Ammon's horn (tissue), 1 donor: ENCODE measurements at places on chromosomes 1 and 21.

DNA sequence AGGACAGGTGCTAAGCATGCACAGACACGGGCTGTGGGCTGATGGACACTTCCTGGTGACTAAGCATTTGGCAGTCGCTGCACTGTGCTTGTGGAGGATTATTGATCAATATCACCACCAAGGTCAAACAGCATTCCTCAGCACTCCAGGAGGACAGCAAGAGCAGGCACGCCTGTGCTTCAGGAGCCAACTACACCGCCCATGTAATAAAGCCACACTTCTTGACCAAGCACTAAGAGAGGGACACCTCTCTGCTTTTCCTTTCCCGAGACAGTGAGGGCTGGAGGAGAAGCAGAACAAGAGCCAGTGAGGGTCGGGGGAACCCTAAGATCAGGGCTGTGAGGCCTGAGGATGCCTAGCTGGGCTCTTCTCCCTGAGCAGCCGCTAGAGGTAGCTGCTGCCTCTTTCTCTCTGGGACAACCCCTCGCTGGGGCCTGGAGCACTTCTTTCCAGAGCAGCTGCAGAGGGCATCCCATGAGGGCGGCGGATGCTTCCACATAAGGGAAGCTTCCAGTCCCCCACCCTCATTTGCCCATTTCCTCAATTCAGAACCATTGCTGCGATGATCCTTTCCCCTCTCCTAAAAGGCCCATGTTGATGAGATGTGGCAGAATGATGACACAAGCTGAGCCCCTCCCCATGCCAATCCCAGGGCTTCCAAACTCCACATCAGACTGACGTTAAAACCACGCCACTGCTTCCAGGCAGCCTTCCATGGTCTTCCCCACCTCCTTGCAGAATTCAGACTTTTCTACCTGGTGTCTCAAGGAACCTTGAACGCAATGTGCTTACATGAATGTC is 19.1 kb downstream of the RAB7B start:
- DNase-seq = peak; percentile 86

- DNase-seq = no peak
These were observed 17.5 kb downstream of the COL9A2 start for GRCh38 chr1:40299366-40300248.

DNA sequence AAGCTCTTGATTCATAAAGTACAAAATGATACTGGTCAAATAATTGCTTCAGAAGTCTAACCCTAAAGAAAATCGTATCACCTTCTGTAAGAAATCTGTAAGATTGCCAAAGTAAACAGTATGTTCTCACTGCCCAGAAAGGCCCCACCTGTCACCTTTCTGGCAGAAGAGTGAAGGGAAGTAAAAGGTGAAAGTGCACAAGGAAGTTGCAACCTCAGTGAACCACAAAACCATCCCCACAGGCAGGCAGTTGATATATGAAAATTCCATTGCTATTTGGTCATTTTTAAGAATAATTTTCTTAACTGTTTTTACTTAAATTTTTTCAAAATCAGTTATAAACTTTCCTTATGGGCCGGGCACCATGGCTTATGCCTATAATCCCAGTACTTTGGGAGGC is 48.5 kb upstream of the FBXO28 start:
- DNase-seq = no peak

GRCh38 chr21:29117372-29117955 is 13.0 kb upstream of the MAP3K7CL start:
- DNase-seq = no peak

DNA sequence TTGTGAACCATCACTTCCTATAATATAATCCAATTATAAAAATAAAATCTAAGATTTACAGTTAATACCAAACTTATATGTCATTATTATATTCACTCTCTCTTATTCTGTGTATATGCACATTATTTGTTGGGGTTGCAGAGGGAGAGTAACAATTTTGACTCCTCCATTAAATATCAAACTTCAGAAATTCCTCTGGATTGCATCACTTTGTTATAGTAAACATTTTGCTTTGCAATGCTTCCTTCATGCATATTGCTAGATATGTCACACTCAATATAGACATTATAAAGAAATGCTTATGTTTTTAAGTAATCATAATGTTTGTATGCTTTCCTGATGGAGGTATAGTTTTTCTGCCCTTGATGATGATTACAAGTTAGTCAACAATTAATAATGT is 999.0 kb upstream of the ADGRL2 start:
- no peak for DNase-seq

DNA sequence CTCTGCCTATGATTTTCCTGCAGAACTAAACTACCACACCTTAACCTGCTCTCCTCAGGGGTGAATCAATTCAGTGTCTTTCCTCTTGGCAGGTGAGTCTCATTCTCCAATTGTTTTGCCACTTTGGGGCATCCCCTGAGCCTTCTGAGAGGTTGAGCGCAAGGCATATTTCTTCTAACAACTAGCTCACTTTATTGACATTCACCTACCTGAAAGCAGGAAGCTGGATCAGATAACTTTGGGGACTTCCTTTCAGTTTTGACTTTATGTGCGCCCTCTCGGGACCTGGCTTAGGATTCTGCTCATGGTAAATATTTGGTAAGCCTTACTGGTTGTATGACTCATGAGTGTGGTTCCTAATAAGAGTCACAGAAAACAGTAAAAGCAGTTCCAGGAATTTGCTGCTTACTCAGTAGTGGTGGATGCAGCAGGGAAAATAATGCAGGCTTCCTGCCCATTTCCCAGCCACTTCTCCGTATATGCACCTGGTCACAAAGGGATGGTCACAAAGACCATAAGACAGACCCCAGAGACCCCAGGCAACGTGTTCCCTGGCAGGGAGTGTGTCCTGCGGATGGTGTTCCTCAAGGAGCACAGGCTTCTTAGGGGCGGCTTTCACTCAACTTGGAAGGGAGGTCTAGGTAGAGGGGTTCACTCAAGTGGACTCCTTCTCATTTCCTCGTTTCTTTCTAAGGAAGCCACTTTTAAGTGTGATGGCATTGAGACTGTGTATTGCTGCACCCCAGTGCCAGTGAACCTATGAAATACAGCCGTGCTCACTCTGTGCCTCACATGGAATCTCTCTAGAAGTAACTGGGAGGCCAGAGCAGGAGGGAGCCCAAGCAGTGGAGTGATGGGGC is 22.0 kb upstream of the BATF3 start:
- no peak for DNase-seq

GRCh38 chr1:183962903-183963302 is 74.6 kb downstream of the COLGALT2 start:
- no peak for DNase-seq

DNA sequence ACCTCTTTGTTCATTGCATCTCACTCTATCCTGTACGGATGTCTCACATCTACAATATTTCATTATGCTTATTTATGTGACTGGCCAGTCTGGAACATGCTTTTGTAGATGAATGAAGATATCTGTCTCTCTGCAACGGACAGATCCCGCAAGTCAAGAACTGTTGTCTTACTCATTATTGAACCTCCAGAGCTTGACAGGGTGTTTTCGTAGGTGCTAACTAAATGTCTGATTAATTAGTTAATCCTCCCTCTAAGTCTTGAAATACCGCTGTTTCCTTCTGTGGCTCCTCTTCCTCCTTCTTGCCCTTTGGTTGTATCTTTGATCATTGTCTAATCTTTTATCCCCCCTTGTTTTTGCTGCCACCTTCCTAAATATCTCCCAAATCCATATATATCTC is 3.2 kb upstream of the C1orf162 start:
- no peak for DNase-seq

DNA sequence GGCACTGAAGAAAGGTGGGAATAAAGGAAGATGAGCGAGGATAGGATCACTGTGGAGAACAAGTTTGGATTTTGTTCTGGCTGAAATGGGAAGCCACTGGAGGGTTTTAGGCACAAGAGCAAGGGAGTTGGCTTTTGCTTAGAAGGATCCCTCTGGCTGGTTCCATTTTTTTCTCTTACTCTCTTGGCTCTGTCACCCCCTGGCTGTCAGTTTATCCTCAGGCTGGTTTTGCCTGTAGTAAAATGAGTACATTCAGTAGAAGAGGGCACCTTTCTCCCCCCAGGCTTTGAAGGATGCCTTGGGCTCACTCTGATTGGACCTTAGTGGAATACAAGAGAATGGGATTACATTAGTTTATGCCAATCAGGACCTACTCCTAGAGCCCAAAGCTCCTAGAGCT is 17.1 kb downstream of the CACHD1 start:
- no peak for DNase-seq

DNA sequence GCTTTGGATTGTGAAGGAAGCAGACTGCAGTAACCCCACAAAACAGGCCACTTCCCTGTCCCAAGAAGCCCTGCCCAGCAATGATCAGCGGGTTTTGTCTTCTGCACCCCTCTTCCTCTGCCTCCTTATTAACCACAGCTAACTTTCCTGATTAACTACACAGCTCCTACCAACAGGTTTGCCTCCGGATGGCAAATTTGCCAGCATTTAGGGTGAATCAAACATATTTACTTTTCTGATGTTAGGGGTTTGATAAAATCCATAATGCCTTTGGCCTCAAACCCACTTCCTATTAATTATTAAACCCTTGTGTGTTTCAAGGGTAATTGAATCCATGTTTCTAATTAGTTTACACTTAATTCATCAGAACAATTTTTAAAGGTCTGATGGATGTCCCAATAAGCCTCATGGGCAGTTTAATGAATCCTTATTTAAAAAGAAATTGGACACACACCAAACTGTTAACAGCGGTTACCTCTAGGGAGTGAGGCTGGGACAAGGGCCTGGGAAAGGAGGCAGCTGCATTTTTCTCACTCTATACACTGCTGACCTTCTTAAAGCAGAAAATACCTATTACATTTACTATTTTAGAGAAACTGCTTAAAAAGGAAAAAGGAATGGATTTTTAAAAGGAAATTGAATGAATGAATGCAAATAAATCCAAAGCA is 91.9 kb downstream of the CSMD2 start:
- DNase-seq = no peak

- no peak for DNase-seq
These were observed 168.1 kb upstream of the FGGY start for GRCh38 chr1:59128784-59129227.

DNA sequence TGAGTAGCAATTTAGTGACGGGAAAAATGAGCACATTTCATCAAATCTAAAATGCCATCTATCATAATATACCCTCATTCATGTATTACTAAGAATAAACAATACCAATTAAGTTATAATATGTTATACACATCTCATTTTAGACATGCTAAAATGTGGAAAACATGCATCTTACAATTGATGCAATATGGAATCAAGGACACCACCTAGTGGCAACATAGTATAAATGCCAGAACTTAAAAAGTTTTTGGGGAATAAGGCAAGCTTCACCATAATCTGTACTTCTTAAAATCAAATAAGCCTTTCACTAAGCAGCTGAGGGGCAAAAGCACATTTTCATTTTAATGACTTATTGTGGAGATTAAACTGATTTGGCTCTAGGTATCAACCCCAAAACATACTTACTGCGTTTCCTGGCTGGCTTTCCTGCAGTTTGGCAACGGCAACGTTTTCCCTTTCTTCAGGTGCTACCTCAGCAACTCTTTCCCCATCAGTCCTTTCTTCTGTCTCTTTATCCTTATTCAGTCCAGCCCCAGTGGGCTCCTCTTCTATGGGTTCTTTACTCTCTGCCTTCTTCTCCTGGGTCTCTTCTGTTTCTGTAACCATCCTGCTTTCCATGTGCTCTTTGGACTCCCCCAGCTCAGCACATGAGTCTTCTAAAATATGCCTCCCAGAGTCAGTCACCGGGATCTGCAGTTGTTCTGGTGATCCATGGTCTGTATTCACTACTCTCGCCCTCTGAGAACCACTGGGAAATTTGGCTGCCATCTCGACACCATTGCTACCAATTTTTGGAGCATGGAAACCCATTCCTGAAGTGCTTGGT is 11.4 kb downstream of the SDE2 start:
- peak; percentile 59 for DNase-seq

GRCh38 chr1:243855616-243856318 is 5.7 kb upstream of the AKT3 start:
- DNase-seq = peak; percentile 23

DNA sequence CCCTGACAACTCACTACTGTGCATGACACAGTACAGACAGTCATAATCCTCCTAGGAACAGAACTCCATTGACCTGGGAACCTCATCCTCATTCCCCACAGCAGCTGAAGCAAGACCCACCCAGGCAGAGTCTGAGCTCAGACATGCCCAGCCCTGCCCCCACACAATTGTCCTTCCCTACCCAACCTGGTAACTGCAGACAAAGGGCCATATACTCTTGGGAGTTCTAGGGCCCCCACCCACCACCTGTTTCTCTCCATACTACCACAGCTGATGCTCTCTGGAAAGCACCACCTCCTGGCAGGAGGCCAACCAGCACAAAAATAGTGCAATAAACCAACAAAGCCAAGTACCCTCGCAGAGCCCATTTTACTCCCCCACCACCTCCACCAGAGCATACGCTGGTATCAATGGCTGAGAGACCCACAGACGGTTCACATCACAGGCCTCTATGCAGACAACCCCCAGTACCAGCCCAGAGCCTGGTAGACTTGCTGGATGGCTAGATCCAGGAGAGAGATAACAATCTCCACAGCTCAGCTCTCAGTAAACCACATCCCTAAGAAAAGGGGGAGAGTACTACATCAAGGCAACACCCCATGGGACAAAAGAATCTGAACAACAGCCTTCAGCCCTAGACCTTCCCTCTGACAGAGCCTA is 159.7 kb upstream of the CXADR start:
- DNase-seq = no peak

DNA sequence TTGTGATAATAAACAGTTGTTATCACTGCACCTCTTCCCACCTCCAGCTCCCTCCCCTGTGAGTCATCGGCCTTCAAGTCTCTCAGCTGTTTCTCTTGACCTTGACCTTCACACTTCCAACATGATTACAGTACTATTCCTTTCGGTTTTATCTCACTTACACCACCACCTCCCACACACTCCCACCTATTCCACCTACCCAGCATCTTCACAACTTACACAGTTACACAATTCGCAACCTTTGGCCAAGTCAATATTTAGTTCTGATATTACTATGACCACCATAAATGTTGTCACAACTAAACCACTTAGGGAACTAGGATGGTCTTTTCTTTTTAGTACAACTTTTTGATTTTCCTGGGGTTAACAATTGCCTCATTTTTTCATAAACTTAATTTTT is 60.2 kb downstream of the RIPK4 start:
- no peak for DNase-seq

GRCh38 chr1:3636531-3636930 is 11.7 kb downstream of the TPRG1L start:
- no peak for DNase-seq

- no peak for DNase-seq
These were observed 10.2 kb downstream of the PRCC start for GRCh38 chr1:156777573-156777972.

GRCh38 chr1:1171546-1172340 is 1.9 kb upstream of the TTLL10 start:
- no peak for DNase-seq
